ENCODE measurements at places on chromosomes 3 and 15.

GRCh38 chr15:68206711-68207151 is 1.6 kb upstream of the CALML4 start:
- no peak for DNase-seq

DNA sequence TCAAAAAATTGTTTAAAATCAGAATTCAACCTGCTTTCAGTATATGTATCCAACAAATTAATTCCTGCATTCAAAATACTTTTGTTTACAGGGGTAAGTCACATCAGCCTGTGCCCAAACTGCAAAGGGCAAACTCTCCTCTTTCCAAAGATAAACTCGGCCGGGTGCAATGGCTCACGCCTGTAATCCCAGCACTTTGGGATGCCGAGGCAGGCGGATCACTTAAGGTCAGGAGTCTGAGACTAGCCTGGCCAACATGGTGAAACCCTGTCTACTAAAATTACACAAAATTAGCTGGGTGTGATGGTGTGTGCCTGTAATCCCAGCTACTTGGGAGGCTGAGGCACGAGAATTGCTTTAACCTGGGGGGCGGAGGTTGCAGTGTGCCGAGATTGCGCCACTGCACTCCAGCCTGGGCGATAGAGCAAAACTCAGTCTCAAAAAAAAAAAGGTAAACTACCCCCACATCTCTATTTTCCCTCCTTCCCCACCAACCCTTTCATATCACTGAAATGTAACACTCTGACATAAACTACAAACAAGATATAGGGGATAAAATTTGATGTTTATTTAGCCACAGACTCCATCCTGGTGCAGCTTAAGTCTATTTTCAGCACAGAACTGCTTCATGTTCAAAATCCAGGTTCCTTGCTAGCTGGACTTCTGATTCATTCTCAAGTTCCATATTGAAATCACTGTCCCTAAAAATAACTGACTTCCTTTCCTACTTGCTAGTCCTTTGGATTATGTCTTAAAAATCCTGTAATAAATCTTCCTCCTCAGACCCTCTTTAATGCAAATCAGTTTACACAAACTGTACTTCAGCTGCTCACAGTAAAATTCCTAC is 15.4 kb downstream of the UBP1 start:
- DNase-seq, result no peak

DNA sequence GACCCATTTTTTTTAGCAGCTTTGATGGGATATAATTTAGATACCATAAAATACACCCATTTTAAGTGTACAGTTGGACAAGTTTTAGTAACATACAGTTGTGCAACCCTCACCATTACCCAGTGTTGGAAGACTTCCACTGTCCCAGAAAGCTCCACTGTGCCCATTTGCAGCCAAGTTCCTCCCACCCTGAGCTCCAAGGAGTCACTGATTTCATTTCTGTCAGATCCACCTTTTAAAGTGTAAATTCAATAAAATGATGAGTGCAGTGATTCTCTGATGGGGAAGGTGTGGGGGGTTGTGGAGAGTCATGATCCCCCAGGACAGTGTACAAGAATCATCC is 93.2 kb upstream of the IGF1R start:
- DNase-seq, result no peak

DNA sequence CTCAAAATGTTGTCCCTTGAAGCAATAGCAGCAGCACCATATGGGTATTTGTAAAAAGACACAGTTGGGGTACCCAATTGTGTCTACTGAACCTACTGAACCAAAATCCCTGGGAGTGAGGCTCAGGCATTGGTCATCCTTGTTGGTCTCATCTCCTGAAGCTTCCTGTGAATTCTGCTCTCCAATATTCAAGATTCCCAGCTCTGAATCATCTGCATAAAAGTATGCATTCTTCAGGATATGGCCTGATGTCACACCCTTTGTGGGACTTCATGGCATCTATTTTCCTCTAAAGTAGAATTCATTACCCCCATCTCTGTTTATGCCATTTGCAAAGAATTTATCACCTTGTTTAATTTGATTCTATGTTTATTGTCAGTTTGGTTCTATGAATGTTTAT is 13.3 kb upstream of the PTX3 start:
- peak; percentile 34 for DNase-seq

DNA sequence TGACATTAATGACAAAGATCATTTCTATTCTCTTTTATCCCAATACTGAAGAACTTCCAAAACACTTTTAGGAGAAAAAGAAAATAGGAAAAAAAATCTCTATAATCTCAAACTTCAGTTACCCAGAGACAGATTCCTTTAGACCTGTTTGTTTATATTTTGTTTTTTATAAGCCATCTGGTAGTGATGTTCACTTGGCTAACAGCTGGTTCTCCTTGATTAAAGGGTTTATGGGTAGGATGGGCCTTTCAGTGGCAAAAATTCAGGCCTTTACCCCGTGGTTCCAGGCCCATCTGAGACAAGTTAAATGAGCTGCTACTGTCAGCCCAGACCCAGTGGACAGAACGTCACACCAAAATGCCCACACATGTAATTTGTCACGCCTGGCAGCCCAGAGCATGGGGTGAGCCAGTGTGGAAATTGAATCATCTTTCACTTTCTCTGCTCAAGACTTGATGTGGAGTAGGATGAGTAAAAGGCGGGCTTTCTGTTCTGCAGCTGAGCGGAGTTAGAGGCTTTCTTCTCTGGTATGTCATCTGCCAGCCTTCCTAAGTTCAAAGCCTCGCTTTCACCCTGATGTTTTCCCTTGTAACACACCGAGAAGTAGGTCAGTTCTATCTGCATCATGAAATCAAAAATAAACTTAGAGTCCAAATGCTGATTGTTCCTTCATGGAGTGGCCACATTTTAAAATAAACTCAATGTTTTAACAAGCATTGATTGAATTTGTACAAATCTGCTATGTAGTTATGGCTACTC is 62.5 kb upstream of the SKOR1 start:
- no peak for DNase-seq

GRCh38 chr3:72082186-72082715 is 297.3 kb upstream of the PROK2 start:
- no peak for DNase-seq

- no peak for DNase-seq
Measured at GRCh38 chr3:2714834-2715233, 395.3 kb downstream of the IL5RA start.

DNA sequence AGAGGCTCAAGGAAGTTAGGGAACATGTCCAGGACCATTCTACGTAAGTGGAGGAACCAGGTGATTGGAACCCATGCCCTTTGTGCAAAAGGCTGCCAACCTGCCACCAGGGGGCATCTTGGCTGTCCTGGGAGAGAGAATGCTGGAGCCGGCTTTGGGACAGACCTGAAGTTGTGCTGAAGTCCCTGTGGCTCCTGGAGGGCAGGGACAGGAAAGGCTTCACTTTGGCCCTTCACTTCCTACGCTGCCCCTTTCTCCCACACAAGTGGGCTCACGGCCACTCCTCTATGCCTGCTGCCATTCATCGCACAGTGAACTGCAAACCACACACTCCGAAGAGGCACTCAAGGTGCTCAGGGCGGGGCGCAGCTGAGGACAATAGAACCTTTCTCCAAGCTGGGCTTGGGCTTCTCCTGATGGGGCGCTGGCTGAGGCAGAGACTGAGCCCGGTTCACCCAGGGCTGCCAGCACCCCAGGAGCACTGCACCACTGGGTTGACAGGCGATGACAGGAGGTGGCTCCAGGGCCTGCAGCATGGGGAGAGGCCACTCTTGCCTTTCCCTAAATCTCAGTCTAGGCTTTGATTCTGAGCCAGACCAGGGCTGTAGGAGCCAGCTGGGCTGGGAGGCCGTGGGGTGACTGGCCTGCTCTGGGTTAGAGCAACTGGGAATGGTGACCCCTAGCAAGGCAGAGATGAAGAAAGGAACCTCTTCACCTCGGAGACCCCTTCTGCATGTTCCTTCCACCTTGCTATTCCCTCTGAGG is 8.4 kb downstream of the SHF start:
- no peak for DNase-seq

GRCh38 chr3:56025326-56025725 is 442.9 kb downstream of the ERC2 start:
- DNase-seq, result no peak

GRCh38 chr3:22615790-22616189 is 587.3 kb upstream of the UBE2E2 start:
- DNase-seq, result no peak
